ENCODE measurements at places on chromosomes 13 and 19.
A peak's percentile ranks its signal among the peaks of the same experiment; 100 is the strongest.

GRCh38 chr13:71786875-71787274, 80.1 kb downstream of the DACH1 start:
- DNase-seq, result peak; percentile 38

GRCh38 chr19:14150770-14151661, 14.6 kb upstream of the ASF1B start:
- no peak for DNase-seq

DNA sequence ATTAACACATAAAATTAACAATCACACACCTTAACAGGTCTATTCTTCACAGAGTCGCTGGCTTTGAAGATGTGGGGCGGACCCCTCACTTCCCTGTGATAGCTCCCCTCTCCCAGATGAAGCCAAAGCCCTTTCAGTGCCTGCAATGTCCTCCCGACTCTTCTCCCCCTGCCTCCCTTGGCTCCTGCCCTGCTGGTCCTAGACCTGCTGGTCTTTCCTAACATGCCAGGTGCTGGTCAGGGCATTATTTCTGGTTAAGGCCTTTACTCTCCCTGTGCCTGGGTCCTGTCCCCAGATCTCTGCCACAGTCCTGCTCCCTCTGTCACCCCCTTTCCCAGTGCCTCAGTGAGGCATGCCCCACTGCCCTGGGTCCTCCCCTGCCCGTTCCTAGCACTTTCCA, 12.2 kb downstream of the ERICH6B start:
- no peak for DNase-seq

DNA sequence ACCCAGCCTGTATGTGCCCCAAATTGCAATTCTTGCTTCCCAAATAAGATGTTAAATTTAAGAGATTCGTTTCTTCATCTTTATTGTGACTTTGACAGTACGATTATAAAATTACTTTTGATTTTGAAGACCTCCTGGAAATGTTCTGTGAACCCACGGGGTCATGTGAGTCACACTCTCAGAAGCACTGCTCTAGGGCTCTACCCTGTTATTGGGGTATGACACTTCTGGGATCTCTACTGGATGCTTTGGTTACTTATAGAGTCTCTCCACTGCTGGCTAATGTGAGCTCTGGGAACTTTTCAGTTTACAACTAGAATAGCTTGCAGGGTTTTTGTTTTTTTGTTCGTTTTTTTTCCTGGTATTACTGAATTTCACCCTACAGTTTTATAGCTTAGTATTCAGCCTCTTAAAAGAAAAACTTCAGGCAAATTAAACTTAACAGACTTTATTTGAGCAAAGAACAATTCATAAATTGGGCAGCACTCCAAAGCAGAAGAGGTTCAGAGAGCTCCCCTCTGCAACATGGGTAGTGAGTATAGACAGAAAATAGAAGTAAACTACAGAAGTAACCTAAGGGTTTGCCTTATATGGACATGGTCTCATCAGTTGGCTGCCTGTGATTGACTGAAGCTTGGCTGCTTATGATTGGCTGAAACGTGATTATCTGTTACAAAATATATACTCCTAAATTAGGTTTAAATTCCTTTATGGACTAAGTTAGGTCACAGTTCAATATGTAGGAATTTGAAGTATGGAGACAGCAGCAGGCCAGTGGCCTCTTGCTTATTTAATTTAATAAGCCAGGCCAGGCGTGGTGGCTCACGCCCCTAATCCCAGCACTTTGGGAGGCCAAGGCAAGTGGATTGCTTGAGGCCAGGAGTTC, 28.5 kb upstream of the PSPC1 start:
- DNase-seq, result peak; percentile 10

DNA sequence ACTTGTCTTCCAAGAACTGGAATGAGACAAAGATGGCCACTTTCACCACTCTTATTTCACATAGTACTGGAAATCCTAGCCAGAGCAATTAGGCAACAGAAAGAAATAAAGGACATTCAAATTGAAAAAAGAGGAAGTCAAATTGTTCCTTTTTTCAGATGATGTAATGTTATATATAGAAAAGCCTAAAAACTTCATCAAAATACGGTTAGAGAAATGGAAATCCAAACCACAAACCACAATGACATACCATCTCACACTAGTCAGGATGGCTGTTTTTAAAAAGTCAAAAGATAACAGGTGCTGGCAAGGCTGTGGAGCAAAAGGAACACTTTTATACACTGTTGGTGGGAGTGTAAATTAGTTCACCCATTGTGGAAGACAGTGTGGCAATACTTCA, 113.3 kb upstream of the SPRY2 start:
- no peak for DNase-seq

GRCh38 chr19:29084266-29084665, 128.7 kb downstream of the UQCRFS1 start:
- DNase-seq, result peak; percentile 10

GRCh38 chr13:105971738-105972137, 563.7 kb downstream of the EFNB2 start:
- DNase-seq, result no peak

- peak; percentile 4 for DNase-seq
Measured at GRCh38 chr19:34806976-34807860, 34.2 kb upstream of the ZNF599 start.

DNA sequence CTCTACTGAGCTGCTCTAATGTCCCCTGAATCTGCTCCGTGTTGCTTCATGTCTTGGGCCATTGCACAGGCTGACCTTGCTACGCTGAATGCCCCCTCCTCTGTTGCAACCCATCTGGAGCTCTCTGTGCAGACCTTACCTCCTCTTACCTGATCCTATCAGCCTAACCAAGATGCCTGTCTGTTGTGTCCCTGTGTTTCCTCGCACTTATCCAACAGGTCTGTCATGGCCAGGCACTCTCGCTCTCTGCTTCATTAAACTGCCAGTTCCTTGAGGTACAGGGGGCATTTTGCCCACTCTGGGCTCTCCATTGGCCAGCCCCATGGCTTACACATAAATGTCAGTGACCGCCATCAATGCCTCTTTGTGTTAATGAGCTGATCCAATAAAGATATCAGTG, 277.7 kb upstream of the TSHZ3 start:
- no peak for DNase-seq

DNA sequence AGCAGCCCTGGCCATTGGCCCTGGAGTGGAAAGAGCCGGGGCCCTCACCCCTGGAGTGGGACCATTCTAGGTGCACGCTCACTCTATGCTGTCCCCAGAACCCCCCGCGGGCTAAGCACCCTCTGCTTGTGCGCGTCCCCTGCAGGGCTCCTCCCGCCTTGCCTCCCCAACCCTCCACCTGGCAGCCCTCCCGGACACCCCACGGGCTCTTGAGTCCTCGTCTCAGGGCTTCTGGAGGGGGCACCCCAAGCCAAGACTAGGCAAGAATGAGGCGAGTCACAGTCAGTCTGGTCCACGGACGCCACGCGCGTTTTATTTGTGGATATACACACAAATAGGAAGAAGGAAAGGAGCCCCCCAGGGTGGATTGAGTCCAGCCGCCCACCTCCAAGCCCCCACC, 7.0 kb upstream of the TMEM161A start:
- DNase-seq, result no peak

GRCh38 chr19:3604987-3605343, 1.7 kb downstream of the TBXA2R start:
- no peak for DNase-seq

DNA sequence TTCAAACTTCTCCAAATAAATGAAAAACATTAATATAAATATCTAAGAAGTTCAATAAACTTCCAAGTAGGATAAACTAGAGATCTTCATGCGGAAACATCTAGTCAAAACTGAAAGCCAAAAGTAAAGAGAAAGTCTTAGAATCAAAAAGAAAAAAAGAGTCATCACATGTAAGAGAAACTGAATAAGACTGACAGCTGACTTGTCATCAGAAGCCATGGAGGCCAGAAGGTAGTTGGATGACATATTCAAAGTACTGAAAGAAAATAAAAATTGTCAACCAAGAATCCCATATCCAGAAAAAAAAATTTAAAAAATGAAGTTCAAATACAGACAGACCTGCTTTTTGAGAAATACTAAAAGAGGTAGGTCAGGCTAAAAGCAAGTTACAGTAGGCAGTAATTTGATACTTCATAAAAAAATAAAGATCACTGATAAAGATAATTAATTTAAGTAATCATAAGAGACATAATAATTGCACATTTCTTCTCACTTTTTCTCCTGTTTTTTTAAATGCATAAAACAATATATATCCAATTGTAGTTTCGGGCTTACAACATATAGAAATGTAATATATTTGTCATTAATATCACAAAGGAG, 327.6 kb upstream of the PCDH9 start:
- no peak for DNase-seq

GRCh38 chr13:38897521-38897920, 93.1 kb downstream of the STOML3 start:
- DNase-seq, result no peak

DNA sequence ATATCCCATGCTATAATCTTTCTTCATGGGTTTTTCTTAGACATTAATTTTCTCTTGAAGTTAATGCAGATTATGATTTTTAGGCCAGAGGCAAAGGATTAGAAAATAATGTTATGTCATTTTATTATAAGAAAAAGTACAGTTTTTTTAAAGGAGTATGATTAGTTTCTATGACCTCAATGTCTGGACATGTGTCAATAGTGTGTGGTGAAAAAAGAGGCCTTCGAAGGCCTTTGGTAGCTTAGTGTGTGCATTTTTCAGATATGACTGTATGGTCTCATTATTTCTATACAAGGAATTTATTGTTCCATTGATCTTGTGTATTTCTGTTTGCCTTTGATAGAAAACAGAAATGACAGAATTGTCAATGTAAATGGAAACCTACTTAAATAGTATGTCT, 195.6 kb downstream of the GPC5 start:
- no peak for DNase-seq

DNA sequence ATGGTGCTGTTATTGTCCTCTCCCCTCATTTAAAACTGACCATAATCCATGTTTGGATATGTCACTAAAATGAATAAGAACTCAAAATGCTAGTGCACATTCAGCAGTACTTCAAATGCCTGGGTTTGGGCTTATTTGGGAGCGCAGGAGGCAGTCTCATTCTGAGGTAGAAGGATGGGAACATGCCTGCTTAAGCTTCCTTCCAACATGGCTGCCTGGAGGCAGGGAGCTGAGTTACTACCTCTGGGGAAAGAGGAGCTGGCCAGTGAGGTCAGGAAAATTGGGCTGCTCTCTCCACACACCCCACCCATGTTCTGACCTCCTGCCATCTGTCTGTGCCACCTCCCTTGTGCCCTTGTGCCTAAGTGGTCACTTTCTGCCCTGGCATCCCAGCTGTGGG, 85.7 kb downstream of the PTPRS start:
- no peak for DNase-seq

GRCh38 chr13:43924549-43925245, 45.0 kb downstream of the LACC1 start:
- DNase-seq, result no peak

- DNase-seq, result no peak
Measured at GRCh38 chr13:108915095-108915633, 285.8 kb downstream of the MYO16 start.

DNA sequence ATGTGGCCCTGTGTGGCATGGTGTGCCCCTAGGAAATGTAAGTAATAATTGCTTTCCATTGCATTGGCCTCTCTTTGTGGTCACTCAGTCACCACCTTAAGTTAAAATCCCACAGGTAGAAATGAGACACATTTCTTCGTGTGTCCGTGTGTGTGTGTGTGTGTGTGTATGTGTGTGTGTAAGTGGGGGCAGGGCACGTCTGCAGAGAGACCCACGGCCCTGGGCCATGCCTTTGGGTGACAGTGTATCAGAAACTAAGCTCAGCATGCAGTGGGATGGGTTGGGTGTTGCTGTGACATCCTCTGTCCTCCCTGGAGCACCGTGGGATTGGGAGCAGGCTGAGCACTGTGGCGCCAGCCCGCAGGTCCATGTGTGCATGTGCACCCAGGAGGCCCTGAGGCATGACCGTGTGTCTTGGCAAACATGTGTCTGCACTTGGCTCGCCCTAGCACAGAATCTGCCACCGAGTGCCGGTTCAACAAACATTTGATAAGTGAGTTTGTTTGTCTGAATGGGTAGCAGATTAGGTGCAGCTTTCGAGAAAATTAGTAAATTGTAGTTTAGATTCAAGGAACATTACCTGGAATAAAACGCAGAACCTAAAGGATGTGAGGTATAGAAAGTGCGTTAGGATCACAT, 91.8 kb downstream of the WTIP start:
- DNase-seq, result no peak

DNA sequence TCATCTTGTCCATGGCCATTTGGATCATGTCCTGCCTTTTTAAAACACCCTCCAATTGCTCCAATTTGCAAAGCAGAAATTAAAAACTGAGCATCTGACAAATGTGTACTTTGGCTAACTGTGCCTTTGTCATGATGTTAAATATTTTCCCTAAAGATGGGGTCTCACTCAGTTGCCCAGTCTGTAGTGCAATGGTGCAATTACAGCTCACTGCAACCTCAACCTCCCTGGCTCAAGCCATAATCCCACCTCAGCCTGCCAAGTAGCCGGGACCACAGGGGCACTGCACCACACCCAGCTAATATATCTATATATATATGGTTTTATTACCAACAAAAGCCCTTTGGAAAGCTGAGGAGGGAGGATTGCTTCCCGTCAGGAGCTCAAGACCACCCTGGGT, 782.7 kb downstream of the UQCRFS1 start:
- no peak for DNase-seq

DNA sequence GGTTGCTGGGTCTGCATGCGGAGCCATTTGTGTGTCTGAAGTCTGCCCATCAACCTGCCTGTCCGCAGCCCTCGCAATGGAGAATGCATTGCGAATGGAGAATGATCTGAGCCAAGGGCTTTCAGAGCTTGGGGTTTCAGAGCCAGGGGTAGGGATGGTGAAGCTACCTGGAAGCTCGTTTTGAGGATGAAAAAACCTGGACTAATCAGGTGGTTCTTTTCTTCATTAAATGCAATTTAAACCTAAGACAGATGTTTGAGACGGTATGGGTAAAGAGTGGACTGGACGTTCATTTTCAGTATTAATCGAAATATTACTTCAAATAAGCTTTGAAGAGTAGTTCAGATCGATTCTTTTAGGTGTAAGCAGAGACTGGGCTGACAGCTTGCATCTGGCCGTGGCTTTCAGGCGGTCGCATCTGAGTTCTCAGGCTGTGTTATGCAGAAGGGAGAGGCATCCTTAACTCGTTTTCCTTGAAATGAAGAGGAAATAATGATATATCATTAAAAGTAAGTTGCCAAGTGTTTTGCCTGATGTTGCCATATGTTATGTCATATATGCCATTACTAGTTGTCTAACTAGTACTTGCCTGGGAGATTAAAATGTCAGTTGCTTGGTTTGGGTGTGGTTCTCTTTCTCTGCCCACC, 801 bp downstream of the MCF2L start:
- DNase-seq, result no peak

GRCh38 chr13:93766719-93767118, 540.1 kb downstream of the GPC6 start:
- no peak for DNase-seq

GRCh38 chr13:46352805-46353204, 34.2 kb downstream of the RUBCNL start:
- DNase-seq, result no peak

DNA sequence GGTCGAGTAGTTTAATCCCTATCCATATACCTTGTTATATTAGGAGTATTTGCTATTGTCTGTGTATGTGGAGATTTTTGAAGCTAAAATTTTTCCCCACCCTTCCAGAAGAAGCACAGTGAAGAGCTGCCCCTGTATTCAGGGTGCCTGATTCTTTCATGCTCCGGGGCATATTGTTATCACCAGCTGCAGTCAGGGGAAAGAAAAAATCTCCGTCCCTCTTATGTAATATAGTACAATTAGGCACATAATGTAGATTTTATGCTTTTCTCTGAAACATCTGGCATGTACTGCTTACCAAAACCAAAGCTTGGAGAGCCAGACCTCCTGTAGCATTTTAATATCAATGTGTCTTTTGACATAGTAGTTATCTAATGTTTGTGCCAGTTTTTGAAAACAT, 214.9 kb upstream of the EDNRB start:
- no peak for DNase-seq

GRCh38 chr19:39087907-39088686, 3.9 kb downstream of the ACP7 start:
- no peak for DNase-seq
